ENCODE measurements at places on chromosomes 7 and 10.

DNA sequence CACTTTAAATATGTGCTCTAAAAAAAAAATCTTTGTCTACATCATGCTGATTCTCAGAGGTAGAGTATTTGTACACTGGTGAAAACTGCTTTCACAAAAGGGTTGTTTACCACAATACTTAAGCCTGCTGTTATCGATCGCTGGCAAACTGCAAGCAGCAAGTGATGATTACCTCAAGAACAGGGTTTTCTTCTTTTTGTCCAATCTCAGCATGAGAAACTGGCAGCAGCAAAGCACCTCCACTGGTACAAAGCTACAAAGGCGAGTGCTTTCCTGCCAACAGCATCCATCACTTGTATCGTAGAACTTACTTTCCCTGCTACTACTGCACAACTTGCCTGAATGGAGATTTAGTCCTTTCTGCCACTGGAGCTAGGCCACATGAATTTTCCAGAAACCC lies 276.5 kb downstream of the DGKB start:
- no peak for DNase-seq

- no peak for DNase-seq
Observed at GRCh38 chr10:110265573-110266193, 39.0 kb downstream of the SMNDC1 start.

DNA sequence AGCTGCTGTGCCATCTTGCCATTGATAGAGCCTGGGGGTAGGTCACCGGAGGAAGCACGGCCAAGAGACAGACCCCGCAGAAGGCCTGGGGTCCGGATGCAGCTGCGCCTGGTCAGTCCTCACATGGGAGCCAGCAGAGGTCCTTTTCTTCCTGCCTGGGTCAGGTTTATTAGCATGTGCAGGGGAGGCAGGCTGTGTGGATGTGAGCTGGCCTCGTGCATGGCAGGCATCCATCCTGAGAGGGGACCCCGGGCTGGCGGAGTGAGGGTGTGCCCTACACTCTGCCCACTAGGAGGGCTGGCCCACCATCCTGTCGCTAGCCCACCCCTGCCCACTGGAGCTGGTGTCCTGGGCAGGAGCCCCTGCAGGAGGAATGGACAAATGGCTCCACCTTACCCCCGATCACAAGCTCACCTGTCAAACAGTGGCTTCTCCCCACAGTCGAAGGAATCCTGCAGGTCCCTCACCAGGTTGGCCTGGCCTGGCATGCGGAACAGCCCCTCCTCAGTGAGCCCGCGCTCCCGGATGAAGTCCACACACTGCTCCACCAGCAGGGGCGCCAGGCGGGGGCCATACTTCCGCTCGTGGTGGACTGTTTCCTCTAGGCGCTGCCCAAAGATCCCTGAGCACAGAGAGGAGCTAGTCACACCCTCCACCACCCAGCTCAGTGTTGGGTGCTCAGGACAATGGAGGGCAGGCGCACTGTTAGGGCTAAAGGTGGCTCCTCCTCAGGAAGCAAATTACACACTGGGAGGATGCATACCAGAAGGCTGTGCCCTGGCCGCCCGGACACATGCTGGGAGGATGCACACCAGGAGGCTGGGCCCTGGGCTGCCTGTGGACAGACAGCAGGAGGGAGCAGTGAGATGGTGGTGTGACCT lies 145.4 kb downstream of the ARHGAP22 start:
- no peak for DNase-seq

DNA sequence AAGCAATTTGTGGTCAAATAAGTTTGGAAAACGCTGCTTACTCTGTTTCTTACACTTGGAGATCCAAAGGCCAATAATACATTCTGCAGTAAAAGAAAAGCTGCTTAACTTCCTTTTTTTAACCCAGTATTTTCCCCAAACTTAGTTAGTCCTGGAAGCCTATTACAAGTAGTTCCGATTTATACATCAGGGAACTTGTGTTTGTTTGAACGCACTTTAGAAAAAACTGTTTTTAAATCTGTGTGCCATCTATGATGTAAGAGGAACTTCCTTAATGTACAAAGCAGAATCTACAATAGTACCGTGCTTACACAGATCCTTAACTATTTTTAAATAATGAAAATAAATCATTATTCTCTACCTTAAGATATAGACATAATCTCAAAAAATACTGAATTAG lies 23.0 kb downstream of the SFR1 start:
- DNase-seq = no peak

GRCh38 chr7:107660381-107661080 lies at the start of gene SLC26A4:
TSS of gene SLC26A4 (plus strand) at chr7:107660828. CDS start at chr7:107661642, 814 bp downstream.
- DNase-seq = no peak

- DNase-seq = no peak
Observed at GRCh38 chr10:121988361-121989324, at the start of gene TACC2. TSS of gene TACC2 (plus strand) at chr10:121989163. CDS start at chr10:122021982, 32,819 bp downstream.

- DNase-seq = no peak
Observed at GRCh38 chr7:25894002-25894901, 257.7 kb upstream of the NFE2L3 start.

DNA sequence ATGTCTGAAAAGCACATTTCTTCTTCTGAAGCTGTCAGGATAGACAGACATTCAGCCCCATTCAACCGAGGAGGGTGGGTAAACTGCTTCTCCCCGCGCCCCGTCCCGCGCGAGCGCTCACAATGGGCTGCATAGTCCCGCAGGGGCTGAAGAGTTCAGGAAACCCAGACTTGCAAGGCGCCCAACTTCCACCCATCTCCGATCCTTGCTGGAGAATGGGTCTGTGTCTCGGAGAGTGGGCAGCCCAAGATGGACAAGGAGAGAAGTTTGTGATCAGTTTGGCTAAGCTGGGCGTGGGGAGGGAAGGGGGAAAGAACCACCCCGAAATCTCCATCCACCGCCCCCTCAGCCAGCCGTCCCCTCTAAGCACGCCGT lies 686 bp downstream of the AASS start:
- no peak for DNase-seq

- DNase-seq = no peak
Observed at GRCh38 chr7:95553939-95554338, 42.4 kb downstream of the PDK4 start.

DNA sequence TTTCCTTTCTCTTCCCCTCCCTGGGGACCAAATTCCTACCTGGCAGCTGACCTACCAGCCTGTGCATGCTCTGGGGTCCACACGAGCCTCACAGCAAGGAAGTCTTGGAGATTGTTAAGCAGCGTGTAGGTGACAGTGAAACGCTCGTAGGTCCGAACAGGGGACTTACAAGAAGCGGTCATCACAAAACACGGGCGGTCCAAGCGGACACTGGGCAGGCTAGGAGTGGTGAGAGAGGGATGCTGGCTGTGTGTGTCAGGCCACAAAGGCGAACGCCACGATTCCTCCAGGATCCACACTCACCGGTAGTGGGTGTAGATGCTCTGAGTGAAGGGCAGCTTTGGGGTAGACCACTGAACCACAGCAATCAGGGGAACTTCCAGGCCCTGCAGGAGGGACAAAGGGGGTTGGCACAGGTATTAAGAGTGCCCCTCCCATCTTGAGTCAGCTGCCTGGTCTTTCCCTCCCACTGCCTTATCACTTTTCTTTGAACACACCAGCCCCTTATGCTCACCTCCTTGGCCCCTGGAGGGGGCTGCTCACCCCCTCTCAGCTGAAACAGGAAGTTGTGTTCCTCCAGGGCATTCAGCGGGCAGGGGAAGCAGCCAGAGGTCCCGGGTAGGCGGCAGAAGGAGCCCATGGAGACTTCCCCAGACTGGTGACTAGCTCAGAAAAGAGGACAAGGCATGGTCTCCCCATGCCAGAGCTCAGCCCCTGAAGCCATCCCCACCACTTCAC lies 2.0 kb downstream of the TRAPPC14 start:
- no peak for DNase-seq

- no peak for DNase-seq
Observed at GRCh38 chr10:18341055-18341454, 200.8 kb downstream of the CACNB2 start.

DNA sequence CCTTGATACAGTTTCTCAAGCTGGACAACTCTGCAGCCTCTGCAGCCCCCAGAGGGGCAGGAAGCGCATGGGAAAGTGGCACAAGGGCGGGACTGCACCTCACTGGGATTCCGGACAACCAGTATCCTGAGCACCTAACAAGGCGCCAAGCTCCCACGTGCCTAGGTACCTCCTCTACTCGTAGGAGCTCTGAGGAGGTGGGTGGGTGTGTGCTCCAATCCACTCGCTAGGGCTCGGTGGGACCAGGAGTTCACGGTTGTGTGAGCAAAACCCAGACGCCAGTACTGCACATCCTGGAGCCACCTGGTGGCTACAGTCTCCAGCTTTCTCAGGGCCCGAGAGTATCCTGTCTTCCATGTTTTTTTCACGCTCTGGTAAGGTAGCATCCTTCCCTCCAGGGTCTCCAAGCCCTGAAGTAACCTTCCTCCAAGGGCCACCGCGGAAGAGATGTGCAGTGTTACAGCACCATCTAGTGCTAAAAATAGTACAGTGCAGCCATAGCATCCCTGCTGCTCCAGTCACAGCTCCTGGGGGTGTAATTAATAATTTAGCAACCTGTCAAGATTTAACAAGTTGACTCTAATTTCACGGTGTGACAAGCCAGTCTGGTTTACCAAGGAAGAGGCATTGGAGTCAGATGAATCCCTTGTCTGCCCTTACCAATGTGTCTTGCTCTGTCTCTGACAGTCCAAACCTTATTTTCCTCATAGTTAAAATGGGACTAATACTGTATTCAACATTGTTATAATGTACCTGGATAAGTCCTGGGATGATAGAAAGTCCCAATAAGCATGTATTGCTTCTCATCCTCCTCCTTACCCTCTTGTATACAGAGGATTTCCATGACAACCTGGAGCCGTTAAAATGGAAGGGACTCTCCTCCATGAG lies 70.4 kb downstream of the HERPUD2 start:
- no peak for DNase-seq

- no peak for DNase-seq
Observed at GRCh38 chr10:63692220-63692896, 171.2 kb downstream of the REEP3 start.

DNA sequence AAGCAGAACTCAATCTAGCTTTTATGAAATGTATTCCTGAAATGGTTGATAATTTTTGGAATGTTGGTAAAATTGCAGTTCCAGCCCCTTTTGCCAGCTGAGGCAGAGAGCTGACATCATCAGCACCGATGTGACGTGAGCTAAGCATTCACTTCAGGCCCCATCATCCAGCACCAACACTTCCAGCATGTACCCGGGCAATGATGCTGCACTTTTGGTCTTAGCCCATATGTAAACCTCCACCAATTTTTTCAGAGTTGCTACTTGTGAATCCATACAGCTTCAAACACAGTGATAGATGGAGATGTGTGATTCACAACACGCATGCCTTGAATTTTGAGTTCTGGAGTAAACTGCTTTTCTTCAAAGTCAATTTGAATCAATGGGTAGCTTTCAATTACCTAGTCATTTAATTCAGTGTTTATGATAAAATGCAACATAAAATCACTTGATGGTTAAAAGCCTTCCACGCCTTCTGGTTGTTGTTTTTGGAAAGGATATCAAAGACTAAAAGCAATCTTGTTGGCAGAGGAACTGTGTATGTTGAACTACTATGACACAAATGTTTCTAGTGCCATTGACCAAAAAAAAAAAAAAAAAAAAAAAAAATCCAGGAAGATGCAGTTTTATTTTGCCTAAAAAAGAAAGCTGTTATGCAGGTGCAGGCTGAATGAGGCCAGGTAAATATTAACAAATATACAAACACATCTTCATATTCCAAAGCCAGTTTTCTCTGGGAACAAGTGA lies 73.9 kb downstream of the NRP1 start:
- no peak for DNase-seq

DNA sequence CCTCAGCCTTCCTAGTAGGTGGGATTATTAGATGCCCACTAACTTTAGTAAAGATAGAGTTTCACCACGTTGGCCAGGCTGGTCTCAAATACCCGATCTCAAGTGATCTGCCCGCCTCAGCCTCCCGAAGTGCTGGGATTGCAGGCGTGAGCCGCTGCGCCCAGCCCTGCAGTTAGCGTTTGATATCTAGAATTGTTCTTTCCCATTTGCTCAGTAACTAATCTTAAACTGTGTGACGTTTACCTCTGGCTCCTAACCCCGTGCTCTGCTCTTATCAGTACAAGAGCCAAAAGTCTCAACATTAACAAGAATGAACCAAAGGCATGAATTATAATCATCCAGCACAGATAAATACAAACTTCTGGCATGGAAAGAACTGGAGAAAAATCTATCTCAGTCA lies 47.4 kb downstream of the IGF2BP3 start:
- no peak for DNase-seq

GRCh38 chr7:2510909-2511768 lies 8.4 kb upstream of the LFNG start:
- peak; percentile 62 for DNase-seq

DNA sequence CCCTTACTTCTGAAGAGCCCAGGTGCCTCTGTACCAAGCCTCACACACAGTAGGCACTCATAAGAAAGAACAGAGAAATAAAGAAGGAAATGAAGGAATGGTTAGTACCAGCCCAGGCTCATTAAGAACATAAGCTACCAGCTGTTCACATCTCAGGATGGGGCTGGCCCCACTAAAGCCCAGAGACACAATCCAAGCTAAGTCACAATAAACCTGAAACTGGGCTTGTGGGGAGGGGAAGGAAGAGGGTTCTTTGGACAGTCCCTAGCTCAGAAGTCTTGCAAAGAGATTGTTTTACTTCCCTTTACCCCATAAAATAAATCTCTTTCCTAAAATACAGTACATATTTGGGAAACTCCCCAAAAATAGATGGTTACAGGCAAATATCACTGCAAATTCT lies 24.3 kb downstream of the FBXW4 start:
- DNase-seq = no peak

DNA sequence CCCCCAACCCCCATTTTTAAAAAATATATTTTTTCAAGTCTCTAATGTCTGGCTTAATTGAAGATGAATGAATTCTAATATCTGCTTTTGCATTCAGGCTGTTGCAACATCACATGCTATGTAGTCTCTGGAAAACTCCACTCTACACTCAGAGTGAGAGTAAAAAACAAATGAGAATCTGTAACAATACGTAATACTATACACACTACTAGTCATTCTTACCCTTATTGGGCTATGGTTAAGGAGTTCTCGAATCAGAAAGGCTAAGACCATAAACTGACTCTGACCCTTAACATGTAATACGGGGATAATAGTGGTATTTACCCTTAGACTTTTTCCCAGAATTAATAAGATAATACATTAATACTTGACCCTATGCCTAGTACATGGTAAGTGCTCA lies 42.9 kb upstream of the TMEM168 start:
- no peak for DNase-seq

All from bone marrow (tissue), 2 donors.